ENCODE measurements at places on chromosomes 6 and 20.

- no peak for DNase-seq
These were observed 79.7 kb downstream of the GRM4 start for GRCh38 chr6:34066218-34066571.

GRCh38 chr6:112799889-112800288, 452.8 kb downstream of the RFPL4B start:
- no peak for DNase-seq

DNA sequence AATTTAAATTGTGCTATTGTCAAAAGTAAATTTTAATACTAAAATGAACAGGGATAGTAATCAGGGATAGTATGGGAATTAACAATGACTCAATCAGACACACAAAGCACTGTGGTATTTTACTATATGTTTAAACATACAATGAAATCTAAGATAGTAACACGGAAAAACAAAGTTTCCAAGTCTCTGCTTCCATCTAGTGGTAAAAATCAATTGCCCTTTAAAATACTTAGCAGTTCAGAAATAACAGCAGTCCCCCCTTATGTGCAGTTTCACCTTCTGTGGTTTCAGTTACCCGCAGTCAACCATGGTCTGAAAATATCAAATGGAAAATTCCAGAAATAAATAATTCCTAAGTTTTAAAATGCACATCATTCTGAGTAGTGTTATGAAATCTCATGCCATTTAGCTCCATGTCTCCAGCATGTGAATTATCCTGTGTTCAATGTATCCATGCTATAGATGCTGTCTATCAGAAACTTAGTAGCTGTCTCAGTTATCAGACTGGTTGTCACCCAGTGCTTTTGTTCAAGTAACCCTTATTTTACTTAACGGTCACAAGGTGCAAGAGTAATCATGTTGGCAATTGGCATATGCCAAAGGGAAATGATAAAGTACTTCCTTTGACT, 58.5 kb downstream of the AHI1 start:
- DNase-seq = no peak

DNA sequence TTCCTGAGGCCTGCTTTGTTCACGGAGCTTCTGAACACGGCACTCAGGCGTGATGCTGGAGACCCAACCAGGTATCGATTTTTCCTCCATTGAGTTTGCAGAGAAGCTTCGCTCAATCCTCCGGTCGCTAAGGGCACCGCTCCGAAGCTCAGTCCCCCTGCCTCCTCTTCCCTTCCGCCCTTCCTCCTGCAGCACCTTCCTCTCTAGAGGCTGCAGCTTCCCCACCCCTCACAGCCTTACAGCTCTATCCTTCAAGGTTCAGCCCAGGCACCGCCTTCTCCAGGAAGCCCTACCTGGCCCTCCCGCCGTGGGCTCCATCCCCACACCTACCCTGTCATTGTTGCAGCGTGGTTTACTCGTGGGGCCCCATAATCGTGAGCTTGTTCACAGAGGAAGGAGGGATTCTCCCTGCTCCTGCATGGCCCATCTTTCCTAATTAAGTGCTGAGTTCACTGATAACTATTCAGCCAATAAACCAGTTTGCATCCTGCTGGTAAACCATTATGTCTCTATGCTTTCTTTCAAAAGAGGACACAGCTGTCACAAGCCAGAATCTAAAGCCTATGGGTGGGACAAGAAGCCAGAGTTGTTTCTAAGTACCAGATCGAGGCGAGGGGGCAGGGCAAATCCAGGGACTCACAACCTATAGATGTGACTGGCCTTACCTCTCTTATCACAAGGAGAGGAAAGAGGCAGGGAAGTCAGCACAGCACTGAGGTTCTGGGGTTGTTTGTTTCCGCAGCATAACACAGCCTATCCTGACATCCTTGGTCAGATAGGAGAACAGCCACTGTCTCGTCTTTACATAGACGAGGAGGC, 152.0 kb downstream of the GRM4 start:
- no peak for DNase-seq

GRCh38 chr20:2313316-2313715, 17.5 kb downstream of the TGM3 start:
- no peak for DNase-seq

DNA sequence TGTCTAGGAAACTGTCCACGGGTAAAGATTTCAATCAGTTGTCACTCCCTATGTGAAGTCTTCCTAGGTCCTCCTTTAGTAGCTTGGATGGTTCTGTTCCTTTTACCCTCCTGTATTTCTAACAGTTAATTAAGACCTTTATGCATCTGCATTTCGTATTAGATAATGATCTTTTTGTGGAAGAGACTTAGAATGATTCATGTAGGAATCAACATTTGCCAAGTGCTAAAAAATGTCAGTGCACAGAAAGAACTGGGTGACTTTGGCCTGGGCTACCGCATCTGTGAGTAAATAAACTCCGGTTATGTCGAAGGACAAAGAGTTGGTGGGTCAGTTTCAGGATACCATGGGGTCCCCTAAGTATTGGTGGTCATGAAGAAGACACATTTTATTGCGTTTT, 918.0 kb downstream of the TFAP2A start:
- DNase-seq = no peak

DNA sequence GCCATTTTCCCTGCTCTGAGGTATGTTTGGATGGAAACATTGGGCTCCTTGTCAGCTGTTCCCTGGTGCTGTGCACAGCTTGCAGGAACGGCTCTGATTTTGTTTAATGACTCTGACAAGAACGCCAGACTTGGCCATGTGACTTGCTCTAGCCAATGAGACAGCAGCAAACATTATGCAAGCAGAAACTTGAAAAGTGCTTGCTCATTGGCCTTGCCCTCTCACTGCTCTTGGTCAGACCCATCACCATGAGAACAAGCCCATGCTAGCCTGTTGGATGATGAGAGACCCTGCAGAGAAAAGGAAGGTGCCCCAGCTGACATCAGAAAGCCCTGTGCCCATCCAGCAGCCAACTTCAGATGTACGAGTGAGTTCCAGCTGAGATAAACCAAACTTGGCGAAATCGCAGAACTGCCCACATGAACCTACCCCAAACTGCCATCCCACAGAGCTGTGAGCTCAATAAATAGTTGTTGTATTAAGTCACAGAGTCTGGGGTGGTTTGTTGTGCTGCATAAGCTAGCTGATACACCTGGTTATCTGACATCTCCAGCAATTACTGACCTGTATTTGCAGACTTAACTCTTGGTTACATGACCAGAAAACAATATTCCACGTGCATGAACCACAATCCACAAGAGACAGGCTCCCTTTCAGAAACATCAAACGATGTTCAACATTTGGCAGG, 96.9 kb downstream of the JPH2 start:
- no peak for DNase-seq

DNA sequence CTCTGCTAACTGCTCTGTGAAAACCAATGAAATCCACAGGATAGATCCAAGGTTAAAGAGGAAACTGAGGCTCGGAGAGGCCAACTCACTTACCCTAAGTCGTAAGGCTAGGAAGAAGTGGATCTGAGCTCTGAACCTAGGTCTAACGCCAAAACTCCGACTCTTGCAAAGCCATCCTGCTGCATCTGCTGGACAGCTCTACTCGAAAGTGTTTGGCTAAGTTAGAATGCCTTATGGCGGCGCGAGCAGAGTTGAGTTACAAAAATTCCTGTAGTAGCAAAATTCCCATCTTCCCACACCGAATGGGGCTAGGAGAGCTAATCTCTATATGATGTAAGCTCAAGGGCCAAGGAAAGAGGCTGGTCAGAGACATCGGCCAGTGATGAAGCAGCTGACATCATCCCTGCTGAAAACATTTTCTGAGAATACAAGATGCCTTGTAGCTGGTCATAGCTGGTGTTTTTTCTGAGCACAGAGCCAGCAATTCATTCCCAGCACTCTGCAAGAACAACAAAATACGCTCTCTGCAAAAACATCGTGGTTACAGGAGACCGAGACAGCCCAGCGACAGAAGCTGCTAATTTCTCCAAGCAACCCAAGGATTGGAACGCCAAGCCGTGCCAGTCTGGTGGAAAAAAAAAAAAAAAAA, 1.8 kb downstream of the SPATA2 start:
- no peak for DNase-seq

DNA sequence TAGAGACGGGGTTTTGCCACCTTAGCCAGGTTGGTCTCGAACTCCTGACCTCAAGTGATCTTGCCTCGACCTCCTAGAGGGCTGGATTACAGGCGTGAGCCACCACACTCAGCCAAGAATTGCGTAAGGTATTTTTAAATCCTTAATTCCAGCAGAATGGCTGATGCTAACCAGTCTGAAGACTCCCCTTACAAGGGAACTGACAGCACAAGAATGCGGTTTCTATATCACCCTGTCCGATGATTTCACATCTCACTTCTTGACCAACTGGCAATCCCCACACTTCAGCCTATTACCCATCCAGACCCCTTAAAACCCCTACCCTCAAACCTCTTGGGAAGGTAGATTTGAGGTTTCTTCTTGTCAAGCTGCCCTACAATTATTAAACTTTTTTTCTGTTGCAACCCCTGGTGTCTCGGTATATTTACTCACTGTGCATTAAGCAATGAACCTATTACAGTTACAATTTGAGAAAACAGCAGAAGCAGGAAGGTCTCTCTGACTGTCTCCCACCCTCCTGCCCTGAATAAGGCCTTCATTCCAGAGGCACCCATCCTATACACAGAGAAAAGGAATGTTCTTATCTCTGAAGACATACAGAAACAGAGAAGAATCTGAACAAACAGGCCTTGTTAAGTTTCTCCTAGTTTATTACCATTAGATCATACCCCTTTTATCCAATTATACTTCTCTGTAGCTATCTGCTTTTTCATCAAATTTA, 164.9 kb downstream of the ARHGAP18 start:
- DNase-seq = no peak

GRCh38 chr6:142757852-142758628, 186.9 kb downstream of the HIVEP2 start:
- no peak for DNase-seq

- DNase-seq = no peak
These were observed 561 bp downstream of the IL22RA2 start for GRCh38 chr6:137172734-137173431.

DNA sequence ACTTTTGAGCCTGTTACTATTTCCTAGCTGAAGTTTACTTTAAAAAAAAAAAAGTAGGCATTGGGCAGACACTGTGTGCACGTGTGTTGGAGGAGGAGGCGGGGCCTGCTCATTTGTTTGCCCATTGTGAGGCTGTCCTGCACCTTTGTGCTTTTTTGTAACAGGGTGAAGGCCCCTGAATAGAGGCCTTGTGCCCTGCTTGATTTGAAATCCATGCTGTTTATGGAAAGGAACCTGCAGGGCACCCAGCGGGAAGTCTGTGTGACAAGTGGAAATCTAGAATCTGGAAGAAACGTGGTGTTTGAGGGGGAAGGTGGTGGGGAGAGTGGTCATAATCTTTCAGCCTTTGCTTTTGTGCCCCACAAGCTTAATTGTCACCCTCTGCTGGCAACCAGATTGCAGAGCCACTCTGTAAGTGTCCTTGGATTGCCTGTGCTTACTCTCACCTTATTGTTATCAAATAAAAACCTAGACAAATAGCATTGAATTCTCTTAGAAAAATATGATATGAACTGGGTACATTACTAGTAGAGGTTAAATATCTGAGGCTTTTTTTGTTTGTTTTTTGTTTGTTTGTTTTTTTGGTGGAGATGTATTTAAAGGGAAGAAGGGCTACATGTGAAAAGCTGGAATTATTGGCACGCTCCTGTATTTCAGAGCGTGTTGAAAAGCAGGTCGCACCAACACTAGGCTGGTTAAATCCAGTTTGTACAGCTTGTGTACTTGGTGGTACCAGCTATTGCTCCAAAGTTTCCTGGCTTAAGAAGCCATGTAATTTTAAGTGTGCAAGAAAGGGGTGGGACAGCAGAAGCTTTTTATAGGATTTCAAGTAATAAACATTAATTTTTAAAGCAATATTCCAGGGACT, 156.3 kb downstream of the ARID1B start:
- no peak for DNase-seq

GRCh38 chr6:57974653-57975052, 657.2 kb downstream of the PRIM2 start:
- no peak for DNase-seq

DNA sequence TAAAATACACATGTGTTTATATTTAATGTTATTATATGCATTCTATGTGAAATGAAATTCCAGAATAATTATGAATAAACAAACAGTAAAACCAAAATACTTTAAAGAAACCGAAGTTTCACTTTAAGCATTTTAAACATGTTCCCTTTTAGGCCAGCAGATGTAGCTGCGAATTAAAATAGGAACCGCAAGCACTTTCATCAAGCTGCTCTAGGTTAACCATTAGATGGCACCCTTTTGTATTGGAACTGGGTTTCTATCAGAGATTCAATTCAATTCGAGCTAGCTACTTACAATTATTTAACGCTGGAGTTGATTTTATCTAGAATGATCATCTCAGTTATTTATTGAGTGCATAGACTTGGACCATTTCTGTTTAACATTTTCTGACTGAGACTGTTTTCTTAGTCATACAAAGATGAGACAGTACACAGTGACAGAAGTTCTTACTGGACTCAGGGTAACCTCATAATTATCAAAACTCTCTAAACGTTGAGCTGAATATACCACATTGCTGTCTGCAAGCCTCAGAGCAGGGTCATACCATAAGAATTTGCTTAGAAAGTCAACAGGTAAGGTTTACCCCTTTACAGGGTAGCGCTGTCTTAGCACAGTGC, 8.5 kb downstream of the TMEM242 start:
- peak; percentile 8 for DNase-seq

DNA sequence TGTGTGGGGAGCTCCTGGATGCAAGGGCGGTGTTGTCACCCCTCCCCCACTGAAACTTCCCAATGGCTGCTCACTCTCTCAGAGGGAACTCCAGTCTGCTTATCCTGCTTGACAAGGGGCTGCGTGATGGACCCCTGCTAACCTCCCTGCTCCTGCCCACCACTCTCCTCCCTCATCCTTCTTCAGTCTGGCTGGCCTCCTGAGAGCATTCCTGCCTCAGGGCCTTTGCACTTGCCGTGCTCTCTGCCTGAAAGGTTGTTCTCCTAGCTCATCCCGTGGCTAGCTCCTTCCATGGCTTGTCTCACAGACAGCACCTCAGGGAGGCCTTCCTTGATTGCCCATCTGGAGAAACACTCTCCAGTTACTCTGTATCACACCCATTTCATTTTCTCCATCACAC, 73.9 kb upstream of the ZNFX1 start:
- no peak for DNase-seq

DNA sequence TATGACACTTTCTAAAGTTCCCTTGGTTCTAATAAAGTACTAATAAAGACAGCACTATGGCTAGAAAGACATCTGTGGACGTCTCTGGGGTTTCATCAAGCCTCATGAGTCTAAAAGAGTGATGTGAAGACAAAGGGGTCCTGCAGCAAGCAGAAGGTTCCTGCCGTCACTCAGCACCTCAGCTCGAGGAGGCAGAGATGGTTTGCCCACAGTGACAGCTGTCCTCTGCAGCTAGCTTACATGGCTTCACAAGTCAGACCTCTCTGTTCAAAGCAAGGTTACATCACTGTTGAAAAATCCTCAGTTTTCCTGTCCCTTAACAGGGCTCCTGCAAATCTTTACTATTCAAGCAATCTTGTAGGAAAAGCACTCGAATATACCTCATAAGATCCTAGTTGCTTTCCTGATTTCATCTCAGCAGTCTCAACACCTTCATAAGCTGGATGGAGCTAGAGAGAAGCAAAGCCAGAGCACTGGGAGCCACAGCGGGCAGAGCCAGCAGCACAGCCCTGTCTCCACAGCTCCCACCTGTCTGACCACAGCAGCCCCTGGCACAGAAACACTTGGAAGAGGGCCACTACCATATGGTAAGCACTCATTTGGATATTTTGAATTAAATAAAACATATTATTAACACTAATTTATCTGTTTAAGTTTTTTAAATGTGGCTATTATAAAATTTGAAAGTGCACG, 202.3 kb downstream of the GMDS start:
- DNase-seq = no peak

GRCh38 chr20:16661756-16662155, 68.1 kb upstream of the SNRPB2 start:
- no peak for DNase-seq

Measured in effector memory CD8-positive, alpha-beta T cell (primary cell).